ENCODE measurements at places on chromosomes 1 and 21.

- DNase-seq, result peak; percentile 58
These were observed 39.2 kb upstream of the LRRC8D start for GRCh38 chr1:89781494-89782126.

GRCh38 chr1:34656731-34657130 is 98.1 kb upstream of the GJB5 start:
- no peak for DNase-seq

- no peak for DNase-seq
These were observed 48.4 kb downstream of the SLAMF6 start for GRCh38 chr1:160474392-160475242.

DNA sequence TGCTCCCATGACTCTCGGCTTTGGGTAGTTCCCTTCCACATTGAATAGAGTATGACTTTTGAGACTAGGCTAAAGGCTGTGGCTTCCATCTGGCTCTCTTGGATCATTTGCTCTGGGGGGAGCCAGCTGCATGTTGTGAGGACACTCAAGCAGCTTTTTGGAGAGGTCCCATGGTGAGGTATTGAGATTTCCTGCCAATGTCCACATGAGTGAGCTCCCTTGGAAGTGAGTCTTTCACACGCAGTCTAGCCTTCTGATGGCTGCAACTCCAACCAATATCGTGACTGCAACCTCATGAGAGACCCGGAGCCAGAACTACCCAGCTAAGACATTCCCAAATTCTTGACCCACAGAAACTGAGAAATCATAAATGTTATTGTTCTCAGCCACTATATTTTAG is 127.7 kb upstream of the KAZN start:
- DNase-seq, result no peak

- DNase-seq, result no peak
These were observed 20.6 kb downstream of the WASF2 start for GRCh38 chr1:27469334-27469733.

- no peak for DNase-seq
These were observed 190.5 kb upstream of the CSF3R start for GRCh38 chr1:36673202-36673601.

DNA sequence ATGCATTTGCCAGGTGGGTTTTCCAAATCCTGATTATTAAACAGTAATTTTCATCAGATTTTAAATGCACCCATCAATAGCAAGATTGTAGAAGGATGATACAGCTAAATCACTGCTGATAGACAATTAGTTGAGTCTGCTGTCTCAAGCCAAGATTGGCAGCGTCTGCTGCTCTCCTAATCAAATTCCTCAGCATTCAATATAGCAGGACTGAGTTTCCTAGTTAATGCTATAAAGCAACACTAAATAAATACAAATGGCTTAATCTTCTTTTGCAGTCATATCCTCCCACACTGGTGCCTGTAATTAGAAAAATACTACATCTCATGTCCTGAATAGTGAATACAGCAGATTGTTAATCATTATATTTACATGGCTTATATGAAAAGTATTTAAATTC is 1028.8 kb downstream of the ADGRL2 start:
- no peak for DNase-seq

DNA sequence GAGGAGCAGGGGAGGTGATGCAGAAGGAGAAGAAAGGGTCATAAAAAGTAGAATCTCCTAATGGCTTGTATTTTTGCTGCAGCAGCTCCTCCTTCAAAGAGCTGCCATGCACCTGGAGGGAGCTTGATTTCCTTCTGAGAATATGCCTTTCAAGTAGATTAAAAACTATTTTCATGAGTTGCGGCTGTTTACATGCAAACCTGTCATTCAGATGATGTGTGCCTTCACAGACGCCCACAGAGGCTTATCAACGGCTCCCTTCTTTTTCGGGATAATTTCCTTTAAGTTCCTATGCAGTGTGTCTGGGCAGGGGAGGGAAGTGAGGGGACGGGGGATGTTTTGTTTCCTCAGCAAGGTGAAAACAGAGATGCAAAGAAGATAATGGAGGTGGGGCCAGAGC is 38.8 kb downstream of the TNR start:
- no peak for DNase-seq

DNA sequence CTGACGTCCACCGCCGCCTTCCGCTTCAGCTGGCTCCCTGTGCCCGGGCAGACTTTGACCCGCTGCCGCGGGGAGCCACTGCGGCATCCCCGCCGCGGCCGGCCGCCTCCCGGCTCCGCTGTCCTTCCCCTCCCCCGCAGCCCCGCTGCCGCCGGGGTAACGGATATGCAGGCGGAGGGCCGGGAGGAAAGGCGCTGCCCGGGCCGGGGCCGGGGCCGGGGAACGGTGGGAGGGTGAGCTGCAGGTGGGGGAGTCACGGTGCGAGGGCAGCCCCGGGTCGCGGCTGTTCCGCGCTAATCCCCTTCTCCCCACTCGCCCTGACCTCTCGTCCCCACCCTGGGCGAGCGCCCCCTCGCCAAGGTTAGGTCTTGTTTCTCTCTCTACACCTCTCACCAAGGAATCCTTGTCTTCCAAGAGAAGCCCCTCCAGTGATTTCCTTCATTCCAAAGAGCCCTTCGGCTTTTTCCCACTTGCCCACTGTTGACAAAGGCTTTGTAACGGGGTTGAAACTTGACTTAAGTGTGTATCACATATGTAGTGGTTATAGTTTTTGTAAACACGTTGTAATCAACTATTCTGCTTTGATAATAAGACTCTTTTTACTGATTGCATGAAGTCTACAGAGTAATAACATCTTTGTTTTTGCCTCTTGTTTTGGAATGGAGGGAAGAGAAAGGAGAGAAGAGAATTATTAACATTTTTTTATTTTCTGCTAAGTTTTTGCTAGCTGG is 669 bp downstream of the XPR1 start:
- DNase-seq, result peak; percentile 49
